ENCODE measurements at places on chromosomes 7 and 10.

DNA sequence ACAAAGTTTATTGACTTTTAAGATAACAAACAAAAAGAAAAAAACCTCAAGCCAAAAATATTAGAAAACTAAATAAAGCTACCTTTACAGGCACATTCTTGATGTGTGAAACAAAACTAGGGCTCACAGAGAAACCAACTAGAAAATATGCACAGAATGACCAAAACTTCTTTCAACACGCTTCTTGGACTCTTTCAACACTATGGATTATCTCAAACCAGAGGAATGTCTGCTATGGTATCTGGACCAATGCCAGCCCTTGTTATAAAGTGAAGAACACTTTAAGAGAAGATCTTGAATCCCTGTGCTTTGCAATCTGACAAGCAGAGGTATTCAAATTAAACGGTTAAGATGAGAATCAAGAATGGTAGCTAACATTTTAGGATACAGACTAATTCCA is 76.6 kb downstream of the DNAJC1 start:
- no peak for DNase-seq

GRCh38 chr10:117107238-117107637 is 30.8 kb downstream of the VAX1 start:
- DNase-seq, result no peak

GRCh38 chr7:158274404-158274811 is 313.2 kb downstream of the PTPRN2 start:
- no peak for DNase-seq

- no peak for DNase-seq
Measured at GRCh38 chr10:52351914-52352330, 37.8 kb downstream of the DKK1 start.

GRCh38 chr7:54995166-54995565 is 23.7 kb upstream of the EGFR start:
- DNase-seq, result no peak

GRCh38 chr10:10816447-10816846 is 201.2 kb upstream of the CELF2 start:
- no peak for DNase-seq

- no peak for DNase-seq
Measured at GRCh38 chr7:84199216-84199615, 4.6 kb upstream of the SEMA3A start.

- DNase-seq, result no peak
Measured at GRCh38 chr7:4137552-4137951, 544.5 kb upstream of the FOXK1 start.

DNA sequence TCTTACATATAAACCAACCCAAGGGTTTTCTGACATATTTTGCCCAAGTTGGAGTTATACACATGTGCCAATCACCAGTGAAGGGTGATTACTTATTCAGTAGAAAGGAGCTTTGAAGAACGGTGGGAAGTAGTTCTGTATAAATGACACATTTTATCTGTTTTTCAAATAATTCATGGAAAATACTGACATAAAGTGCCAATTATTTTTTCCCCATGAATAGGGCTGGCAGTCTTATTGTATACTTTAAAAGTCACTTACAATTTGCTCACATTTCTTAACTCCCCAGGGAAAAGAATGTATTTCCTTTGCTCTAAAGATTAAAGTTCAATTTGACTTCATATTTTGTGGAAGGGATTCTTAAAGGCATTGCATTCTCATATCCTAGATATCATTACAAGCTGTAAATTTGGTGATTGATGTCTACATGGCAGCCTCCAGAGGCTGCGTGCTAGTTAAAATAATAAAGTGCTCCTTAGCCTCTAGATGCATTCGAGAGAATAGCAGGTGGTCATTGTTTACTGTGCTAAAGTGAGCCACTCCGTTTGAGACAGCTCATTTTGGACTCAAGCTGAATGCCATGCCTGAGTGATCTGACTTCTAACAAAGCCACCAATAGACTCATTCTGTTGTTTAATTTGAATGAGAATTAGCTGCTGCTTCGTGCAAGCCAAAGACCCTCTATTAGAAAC is 148.8 kb upstream of the NRP1 start:
- no peak for DNase-seq

DNA sequence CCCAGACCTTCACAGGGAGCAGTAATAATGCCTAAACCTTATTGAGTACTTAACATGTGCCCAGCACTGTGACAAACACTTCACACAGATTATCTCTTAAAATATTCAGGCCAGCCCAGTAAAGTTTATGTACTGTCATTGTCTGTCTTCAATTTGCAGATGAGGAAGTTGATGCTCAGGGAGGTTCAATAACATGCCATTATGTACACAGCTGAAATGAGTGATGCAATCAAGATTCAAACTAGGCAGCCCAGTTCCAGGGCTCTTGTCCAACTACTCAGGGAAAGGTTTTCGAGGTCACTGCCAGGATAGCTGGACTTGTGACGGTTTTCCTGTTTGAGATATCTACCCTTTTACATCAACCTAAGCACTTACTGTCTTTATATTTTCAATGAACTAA is 56.1 kb downstream of the AUTS2 start:
- DNase-seq, result no peak

DNA sequence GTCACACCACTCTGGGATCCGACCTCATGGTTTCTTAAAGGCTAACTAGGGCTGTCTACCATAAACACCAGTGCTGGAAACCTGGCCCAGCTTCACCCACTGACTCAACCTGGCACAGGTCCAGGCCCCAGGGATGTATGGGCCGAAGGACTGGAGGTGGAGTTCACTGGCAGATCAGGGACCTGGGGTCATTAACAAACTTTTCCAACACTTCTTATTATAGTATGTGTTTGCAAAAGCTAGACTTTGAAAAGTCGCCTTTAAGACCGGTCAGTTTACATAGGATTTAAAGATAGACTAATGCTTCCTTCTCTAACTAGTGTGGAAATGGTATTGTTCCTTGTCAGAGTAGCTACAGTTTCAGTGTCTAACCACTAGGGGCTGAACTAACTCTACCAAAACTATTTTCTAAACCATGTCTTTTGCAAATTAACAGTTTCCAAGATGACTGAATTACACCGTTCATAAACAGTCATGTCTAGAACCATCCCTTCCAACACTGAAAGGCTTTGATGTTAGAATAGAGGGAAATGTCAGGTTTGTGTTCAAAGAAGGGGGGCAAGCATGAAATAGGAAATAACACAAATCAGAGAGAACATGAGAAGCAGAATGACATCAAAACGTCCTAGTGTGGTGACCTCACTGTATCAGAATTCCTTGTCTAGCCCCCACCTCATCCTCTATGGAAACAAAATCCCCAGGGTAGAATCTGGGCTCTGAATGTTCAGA is 29.7 kb downstream of the STN1 start:
- no peak for DNase-seq

DNA sequence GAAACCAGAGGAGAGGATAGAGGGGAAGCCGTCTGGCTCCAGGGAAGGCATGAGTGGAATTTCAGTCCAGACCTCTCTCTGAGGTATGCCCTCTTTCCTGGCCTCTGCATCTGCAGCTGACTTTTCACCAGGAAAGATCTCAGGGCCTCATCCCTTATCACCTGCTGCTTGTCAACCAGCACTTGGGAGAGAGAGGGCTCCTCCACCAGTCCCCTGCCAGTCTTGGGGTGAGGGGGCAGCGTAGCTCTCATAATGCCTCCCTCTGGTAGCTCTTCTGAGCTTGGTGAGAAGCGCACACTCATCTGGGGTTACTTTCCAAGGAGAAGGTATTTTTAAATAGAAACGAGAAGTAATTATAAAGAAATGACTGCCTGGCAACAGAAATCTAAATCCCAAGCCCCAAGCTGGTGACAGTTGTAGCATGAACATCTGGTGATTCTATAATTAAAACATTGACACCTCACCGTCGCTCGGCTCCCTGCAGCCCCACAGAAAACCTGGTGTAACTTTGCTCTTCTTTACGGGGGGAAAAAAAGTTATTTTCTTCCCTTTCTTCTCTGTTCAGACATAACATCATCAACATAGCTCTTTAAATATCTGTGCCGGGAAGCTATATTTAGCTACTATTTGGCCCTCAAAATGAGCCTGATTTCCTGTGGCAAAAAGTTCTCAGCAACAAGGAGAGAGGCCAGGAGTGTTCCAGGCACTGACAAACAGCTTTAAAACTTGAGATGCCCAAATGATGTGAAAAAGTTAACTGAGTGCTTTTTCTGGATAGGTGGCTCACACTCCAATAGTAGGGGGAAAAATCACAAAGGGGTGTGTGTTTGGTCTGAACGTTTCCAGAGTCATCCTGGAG is 26.9 kb downstream of the HIP1 start:
- no peak for DNase-seq

GRCh38 chr10:74310652-74311257 is 159.7 kb downstream of the ADK start:
- no peak for DNase-seq
